ENCODE measurements at places on chromosomes 7 and 10. TPM values are rescaled to one million over a fixed set of nuclear protein-coding genes. Genes with fewer than 3 reads are reported as not detected.
A peak's percentile ranks its signal among the peaks of the same experiment; 100 is the strongest.

Gene CUBN
- 0.83 TPM for total RNA-seq

Gene SPDYE8
- not detected for total RNA-seq

Gene CABCOCO1
- 0.18 TPM for total RNA-seq

- DNase-seq: no peak
These were observed 32.0 kb downstream of the CPXM2 start for GRCh38 chr10:123859653-123860050.

GRCh38 chr10:95290461-95291364, at the start of gene PDLIM1:
Gene PDLIM1, minus strand, starts transcription at chr10:95291003. Its CDS starts 88 bp downstream, at chr10:95290915.
- DNase-seq: peak; percentile 45

GRCh38 chr10:11035301-11035991, 17.8 kb downstream of the CELF2 start:
- peak; percentile 79 for DNase-seq

DNA sequence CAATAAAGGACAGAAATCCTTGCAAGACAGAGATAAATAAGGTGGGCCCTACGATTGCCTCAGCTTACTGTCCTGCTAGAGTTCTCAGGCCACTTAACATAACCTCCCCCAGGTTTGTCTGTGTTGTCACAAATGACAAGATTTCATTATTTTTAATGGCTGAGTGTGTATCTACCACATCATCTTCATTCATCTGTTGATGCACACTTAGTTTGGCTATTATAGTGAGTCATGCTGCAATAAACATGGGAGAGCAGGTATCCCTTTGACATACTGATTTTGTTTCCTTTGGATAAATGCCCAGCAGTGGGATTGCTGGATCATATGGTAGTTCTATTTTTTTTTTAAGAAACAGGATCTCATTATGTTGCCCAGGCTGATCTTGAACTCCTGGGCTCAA, 60.6 kb downstream of the PRTFDC1 start:
- peak; percentile 92 for DNase-seq

- no peak for DNase-seq
These were observed 8.7 kb upstream of the PYROXD2 start for GRCh38 chr10:98423691-98424120.

- DNase-seq: no peak
These were observed 15.0 kb downstream of the ADRA2A start for GRCh38 chr10:111091833-111092232.

- DNase-seq: no peak
These were observed 614.7 kb downstream of the PARD3 start for GRCh38 chr10:34200355-34200901.

DNA sequence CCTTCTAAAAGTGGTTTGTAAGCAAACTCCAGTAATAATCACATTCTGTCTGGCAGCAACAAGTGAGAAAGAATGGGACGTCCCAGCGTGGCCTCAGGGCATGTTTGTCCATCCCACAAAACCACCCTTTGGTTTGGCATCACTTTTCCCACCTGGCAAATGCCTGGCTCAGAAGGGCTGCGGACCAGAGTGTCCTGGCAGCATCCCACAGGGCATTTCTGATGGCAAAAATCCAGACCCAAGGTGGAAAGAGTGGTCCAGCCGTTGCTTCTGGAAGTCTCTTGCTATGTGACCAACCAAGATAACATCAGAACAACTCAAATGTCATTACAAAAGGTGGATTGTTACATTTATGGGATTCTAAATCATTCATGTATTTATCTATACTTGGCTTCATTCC, 174.4 kb downstream of the CREB5 start:
- DNase-seq: no peak

DNA sequence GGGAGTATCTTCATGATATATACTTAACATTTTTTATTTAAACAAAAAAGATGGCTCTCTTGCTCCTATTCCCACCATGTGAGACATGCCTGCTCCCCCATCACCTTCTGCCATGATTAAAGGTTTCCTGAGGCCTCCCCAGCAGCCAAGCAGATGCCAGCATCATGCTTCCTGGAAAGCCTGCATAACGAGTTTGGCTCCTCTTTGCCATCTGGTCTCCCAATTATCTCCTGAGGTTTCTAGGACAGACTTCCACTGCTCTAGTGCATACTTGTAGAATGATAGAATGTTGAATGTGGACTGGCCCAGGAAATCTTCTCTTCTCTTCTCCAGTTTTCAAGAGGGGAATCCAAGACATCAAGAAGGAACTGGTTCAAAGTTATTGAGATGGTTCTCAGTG, 45.9 kb upstream of the ELAPOR2 start:
- DNase-seq: no peak

GRCh38 chr10:79150444-79150754, 81.6 kb downstream of the ZMIZ1 start:
- no peak for DNase-seq

DNA sequence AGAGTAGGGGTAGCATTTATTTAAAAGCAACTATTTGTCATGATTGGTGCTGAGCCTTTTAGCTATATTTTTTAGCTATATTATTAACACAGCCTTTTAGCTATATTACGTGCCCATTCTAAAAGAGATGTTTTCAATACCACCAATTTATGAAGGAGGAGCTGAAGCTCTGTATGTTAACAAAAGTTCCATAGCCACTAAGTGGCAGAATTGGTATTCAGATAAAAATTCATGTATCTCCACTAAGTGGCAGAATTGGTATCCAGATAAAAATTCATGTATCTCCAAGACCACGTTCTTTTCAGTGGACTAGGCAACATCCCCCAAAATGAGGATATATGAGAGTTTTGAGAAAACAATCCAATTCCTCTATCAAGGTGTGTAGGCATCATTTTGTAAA, 268.6 kb downstream of the HGF start:
- peak; percentile 81 for DNase-seq

DNA sequence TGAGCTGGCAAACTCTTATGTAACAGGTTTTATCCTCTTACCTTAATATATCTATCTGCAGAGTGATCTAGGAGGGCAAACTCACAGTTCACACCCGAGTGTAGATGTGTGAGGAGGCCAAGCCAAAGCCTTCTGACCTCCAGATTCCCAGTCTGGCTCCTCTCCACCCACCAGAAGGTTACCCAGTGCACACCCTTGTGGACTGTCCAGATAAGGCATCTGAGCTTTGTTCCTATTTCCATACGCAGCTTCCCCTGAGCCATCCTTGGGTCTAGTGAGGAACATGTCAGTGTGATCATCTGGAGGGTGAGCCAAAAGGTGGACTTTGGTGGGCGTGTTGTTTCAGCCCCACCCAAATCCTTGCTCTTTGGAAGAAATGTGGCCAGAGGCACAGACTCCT, 203.0 kb upstream of the MEOX2 start:
- DNase-seq: no peak

- peak; percentile 85 for DNase-seq
These were observed 43.9 kb downstream of the GRK5 start for GRCh38 chr10:119251315-119251708.

DNA sequence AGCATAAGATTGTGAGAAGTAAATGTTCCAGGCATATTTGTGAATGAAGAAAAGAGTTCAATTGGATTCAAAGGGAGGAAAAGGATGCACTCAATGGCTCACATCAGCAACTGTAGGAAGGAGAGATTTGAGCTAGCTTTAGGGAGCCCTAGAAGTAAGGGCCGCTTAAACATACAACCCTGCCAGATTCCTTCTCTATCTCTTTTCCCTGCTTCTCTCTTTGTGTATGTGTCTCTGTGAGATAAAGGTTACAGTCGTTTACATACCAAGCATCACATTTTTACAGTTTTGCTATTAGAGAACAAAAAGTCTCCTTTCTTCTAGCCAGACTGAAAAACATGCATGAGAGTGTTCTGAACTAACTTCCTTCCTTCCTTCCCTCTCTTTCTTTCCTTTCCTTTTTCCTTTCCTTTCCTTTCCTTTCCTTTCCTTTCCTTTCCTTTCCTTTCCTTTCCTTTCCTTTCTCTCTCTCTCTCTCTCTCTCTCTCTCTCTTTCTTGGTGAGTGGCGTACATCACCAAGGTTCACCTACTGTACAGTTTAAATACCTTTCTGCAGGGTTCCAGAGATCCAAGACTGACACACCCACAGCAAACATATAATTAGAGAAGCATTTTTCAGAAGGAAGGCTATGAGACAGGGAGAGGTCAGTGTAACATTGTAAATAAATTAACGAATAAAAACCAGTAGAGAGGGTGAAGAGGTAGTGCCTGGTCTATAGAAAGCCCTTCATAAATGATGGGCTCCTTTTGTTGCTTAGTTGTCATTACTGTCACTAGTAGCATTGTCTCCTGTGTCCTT, 240.4 kb downstream of the ARL4A start:
- DNase-seq: no peak

DNA sequence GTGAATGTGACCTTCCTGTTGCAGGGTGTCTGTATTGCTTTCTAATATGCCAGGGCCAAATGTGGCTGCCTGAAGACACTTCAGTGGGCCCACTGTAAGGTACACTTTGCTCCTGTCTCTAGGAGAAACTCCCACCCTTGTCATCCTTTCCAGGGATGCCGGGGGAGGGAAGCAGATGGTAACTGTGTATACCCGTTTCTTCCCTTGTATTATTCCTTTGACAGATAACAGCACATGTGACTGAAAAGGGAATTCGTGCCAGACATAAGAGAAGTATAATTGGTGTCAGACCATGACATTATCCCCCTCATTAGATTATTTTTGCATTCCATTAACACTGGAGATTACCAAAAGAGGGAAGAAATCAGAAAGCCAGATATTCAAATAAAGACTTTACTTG, 317.7 kb downstream of the CAMK1D start:
- no peak for DNase-seq
